ENCODE measurements at places on chromosomes 7 and 10.

GRCh38 chr7:80600046-80600445 lies 38.4 kb upstream of the CD36 start:
- no peak for DNase-seq

DNA sequence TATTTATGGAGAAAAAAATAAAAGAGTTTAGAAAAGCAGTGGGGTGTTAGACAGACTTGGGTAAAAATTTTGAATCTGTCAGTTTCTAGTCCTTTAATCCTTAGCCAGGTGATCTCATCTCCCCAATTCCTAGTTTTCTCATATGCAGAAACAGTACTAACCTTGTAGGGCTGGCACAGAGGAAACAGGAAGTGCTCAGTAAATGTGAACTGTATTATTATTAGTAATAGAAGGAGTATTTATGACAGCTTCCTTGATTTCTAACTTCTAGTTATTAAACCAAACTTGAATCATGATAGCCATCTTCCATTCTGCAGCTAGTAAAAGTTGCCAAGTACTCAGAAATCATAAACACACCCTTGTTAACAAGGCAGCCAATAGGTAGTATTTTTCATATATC lies 12.5 kb downstream of the TBX20 start:
- DNase-seq: no peak

DNA sequence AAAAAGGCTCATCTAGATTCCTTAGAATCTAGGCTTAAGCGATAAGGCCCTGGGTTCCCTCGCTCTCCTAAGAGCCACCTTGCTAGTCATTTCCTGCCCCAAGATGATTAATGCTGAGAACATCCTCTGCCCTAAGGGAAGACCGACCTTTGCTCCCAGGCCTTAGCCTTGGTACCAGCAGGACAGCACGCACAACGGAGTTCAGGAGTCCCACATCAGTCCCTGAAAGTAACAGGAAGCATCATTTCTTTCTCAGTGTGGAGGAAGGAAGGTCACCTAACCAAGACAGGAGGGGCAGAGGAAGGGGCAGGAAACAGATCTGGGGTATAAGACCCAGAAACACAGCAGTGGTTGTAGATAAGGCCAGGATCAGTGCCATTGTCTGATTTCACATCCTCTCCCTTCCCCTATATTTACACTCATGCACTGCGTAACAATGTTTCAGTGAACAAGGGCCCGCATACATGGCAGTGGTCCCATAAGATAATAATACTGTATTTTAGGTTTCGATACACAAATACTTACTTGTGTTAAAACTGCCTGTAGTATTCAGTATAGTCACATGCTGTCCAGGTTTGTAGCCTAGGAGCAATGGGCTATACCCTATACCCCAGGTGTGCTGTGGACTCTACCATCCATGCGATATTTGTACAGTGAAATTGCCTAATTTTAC lies 8.1 kb upstream of the FAM107B start:
- peak; percentile 71 for DNase-seq

DNA sequence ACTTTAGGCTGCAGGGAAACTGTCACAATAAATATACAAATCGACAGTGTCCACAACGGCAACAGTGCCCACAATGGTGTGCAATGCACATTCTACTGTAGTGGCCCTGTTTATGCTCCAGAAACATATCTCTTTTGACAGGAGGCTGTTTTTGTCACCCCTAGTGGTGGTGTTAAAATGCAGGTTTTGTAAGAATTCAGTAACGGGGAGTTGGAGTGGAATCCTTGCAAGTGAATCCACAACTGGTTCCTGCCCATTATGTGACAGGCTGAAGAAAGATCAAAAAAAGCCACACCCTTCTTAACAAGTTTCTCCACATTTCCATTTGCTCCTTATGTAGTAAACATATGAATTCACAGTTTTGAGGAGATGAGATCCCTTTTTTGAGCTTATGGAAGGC lies 58.5 kb downstream of the BEND7 start:
- no peak for DNase-seq

DNA sequence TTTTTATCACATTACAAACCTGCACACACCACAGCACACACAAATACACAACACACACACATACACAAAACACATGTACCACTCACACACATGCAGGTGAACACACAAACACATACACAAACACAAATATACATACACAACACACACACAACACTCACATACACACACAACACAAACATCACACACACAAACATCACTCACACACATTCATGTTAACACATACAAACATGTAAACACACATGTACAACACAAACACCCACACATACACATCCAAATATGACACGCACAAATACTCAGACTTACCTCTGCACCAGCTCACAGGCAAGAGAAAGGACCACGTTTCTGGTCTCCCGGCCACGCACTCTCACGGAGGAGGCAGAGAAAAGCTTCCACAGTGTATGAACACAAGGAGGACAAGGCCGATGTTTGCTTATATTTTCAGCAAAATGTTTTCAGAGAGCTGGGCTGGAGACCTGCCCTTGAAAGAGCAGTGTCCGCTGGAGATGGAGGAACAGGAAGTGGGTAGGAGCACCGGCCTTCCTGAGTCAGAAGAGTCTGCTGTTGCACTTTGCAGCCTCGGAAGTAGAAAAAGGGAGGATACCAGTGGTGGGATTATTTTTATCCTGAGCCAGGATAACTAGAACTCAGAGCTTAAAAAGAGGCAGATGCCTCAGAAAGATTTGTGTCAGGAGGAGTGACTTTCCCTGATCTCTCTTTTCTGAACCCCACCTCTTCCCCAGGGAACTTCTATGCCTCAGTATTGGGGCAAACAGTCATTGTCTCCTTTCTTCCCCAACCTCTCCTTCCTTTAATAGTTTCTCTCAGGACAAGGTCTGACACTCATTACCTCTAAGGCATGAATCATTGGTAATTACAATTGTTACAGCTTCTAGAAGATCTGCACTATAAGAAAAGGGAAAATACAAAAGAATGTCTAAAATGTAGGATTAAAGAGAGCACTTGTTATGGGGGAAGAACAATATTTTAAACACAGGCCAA lies at the start of gene GIMAP6:
TSS of gene GIMAP6 (minus strand) at position 520 of the 999 bp plus-strand sequence. CDS start 2,243 bp downstream, outside the sequence.
- peak; percentile 43 for DNase-seq

- no peak for DNase-seq
Observed at GRCh38 chr10:76324283-76324682, 892.9 kb downstream of the LRMDA start.

- no peak for DNase-seq
Observed at GRCh38 chr10:47326927-47327330, 4.7 kb downstream of the GDF2 start.

DNA sequence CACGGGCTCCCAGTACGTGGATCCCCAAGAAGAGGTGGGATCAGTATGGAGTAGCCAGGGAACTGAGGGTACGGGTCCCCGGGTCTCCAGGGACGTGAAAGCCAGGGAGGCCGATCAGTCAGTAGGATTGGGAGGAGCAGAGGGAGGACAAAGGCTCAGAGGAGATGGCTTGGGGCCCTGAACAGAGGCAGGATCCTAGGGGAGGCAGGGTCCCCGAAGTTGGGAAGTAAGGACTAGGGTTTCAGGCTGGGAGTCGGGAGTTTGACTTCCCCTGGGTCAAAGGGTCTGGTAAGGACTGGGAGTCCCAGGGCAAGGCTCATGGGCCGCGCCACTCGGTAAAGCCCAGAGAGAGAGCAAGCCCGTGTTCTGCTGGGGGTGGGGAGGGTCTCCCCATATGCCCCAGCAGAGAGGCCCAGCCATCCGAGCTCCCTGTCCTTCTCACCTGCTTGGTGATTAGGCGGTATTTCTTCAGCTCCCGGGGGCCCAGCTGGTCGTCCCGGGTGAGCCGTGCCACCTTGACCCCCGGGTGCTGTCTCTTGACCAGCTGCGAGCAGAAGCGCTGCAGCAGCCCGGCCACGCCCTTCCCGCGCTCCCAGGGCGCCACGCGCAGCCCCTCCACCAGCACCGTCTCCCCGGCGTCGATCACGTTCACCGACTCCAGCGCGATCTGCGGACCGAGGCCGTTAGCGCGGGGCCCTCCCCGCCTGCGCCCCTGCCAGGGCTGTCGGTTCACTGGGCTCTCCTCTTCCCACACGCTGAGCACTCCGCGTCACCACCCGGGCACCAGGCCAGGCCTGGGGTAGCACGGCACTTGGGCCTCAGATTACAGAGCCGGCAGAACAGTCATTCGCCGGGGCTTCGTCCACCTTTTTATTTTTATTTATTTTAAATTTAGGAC lies 7.0 kb downstream of the NAT16 start:
- DNase-seq: no peak

GRCh38 chr10:121154310-121154709 lies 303.1 kb downstream of the WDR11 start:
- DNase-seq: no peak

- no peak for DNase-seq
Observed at GRCh38 chr10:12500381-12501303, 151.3 kb downstream of the CAMK1D start.

- no peak for DNase-seq
Observed at GRCh38 chr10:47332946-47333345, 10.7 kb downstream of the GDF2 start.

GRCh38 chr7:50261593-50261992 lies 42.9 kb upstream of the IKZF1 start:
- no peak for DNase-seq

DNA sequence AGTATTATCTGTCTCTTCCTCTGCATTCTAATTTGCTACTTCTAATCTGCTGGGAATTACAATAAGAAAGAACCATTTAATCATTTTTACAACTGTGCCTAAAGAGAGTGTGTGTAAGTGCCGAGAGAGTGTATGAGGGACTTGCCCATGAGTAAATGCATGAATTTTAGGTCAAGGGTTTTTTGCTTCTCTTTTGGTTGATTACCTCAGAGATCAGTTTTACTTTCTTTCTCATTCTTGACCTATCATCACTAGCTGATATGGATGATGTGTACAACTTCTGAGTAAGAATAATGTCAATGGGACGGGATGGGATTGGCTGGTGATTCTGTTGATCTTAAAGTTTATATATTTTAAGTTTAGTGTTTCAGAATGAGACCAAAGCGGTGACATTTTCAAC lies 47.8 kb downstream of the IKZF1 start:
- DNase-seq: no peak

DNA sequence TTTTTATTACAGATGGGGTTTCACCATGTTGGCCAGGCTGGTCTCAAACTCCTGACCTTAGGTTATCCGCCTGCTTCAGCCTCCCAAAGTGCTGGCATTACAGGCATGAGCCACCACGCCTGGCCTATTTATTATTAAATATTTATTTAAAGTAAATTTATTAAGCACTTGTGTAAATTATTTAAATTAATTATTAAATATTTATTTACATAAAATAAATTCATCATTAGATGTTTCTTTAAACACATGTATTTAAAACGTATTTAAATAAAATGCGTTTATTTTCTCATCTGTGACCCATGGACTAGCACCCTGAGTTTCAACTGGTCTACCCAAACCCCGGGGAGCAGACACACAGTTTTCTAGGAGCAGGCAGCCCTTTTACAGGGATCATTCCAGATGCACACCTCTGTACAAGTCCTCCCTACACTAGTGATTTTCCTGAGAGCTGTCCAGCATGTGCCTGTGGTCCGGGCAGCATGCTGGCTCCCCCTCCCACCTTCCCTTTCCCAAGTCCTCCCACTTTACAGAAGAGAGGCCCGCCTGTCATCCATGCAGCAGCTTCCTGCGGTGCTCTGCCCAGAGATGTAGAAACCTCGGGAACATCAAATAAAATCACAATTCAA lies 89.2 kb upstream of the ATP6V0A4 start:
- no peak for DNase-seq

- DNase-seq: no peak
Observed at GRCh38 chr10:106136175-106136574, 1028.3 kb downstream of the SORCS1 start.

- no peak for DNase-seq
Observed at GRCh38 chr7:35261476-35262285, 7.8 kb upstream of the TBX20 start.

DNA sequence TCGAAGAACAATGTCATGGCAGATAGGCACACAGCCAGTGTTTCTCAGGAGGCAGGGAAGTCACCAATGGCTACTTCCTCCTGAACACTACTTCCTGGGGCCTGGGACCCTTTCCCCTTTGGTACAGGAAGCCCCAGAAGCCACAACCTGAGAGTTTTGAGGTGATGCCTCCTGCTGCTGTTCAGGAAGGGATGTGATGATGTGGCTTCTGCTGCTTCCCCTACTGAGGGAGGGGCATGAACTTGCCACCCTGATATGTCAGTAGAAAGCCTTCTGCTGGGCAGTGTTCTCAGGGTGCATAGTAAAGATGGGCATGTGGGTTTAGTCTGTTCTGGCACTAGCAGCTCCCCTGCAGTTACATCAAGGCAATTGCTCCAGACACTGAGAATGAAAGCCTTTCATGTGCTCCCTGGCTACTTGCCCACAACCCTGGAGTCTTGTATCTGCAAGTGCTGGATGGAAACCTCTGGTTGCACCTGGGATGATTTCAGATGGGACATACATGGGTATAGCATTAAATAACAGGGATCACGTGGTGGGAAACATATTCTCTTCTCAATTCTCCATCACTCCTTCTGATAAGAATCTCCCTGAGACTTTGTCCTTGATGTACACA lies 69.3 kb downstream of the ADRA2A start:
- peak; percentile 88 for DNase-seq

DNA sequence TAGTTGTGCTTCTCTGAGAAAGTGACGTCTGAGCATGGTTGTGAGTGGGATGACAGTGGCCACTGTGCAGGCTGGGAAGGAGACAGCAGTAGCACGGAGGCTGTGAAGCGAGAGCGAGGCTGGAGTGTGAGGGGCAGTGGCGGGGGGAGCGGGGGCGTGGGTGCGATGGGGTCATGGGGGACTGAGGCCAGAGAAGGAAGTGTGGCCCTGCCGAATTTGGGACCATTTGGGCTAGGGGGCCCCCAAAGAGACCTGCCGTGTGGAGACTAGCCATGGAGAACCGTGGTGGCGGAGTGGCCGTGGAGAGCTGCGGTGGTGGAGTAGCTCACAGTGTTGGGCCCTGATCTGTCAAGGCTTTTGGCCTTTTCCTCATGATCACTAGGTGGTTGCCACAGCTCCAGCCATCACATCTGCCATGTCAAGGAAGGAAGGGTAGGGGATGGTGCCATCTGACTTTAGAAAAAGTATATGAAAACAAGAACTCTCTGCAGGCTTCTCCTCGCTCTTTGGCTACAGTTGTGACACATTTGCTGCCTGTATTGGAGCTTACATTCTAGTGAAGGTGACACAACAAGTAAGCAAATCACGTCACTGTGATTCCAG lies 61.4 kb downstream of the MGMT start:
- DNase-seq: no peak

- DNase-seq: no peak
Observed at GRCh38 chr7:97021747-97022490, 2.7 kb downstream of the DLX5 start.

GRCh38 chr7:72445075-72445474 lies 32.9 kb upstream of the CALN1 start:
- DNase-seq: no peak

GRCh38 chr7:147438216-147438615 lies 1152.3 kb upstream of the C7orf33 start:
- DNase-seq: no peak

- no peak for DNase-seq
Observed at GRCh38 chr7:155551785-155552611, 5.6 kb upstream of the CNPY1 start.

GRCh38 chr10:130025811-130026485 lies 61.9 kb upstream of the EBF3 start:
- no peak for DNase-seq

All from GDM1 (cell line).